AML-193 (cell line): ENCODE measurements at places on chromosomes 11 and 22.

GRCh38 chr11:84260862-84261261, 974.7 kb upstream of the CCDC90B start:
- no peak for DNase-seq

DNA sequence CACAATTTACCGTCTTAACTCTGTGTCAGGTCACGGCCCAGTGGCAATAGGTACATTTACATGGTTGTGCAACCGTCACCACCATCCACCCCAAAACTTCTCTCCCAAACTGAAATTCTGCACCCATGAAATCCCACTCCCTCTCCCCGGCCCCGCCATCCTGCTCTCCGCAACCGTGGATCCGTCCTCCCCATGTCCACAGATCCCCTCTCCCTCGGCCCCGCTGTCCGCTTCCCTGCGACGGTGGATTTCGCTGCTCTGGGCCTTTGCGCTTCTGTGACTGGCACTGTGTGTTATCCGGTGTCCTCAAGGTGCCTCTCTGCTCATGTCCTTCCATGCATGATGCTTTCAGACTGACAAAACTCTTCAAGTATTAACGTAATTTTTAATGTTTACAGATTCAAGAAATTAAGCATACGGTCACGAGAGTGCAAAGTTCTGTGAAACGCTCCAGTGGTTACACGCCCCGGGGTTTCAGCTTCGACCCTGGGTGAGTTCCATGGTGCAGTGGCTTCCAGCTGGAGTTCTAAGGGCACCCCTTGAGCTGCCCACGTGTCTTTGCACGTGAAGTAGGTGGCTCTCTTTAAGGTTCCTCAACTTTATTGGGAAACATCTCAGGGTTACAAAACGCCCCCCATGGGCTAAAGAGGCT, 76.4 kb downstream of the KCNQ1 start:
- DNase-seq, result no peak

DNA sequence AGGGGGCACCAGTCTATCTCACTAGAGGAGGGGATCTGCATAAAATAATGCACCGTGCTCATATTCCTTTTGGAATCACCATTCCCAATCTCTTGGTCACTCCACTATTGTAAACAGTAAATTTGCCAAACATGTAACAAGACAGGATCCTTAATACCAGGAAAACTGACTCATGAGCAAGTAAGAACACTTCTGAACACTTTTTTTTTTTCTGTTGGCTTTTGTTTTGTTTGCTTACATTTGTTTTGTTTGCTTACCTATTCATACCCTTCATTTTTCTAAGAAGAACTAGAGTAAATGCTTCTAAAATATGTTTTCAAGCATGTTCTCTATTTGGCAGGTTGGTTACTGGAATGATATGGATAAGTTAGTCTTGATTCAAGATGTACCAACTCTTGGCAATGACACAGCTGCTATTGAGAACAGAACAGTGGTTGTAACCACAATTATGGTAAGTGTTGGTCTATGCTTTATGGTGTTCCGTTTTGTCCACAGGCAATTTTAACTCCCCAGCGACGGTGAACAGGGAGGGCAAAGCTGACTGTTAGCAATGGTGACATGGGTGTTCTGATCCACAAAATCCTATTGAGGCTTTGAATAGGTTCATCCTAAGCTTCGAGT, 111.8 kb downstream of the MSANTD4 start:
- DNase-seq, result no peak

DNA sequence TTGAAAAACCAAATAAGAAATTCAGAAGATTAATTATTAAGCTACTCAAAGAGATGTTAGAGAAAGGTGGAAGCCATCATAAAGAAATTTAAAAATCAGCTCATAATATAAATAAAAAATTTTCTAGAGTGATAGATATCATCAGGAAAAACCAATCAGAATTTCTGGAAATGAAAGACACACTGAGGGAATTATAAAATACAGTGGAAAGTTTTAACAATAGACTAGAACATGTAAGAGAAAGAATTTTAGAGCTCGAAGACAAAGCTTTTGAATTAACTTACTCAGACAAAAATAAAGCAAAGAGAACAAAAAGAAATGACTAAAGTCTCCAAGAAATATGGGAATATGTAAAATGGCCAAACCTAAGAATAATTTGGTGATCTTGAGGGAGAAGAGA, 1926.9 kb upstream of the RAG2 start:
- DNase-seq, result no peak

DNA sequence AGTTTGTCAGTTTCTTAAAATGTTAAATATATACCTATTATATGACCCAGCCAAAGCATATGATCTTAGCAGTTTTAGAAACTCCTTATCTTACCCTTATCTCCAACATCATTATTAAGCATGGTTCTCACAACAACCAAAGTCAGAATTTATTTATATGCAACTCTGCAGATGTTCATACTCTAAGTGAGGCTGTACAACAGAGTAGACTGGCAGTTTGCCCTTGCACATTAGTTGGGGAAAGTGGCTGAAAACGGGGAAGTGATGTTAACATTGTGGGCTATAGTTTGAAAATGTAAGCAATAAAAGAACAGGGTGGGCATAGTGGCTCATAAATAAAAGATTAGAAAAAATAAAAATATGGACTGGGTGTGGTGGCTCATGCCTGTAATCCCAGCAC, 49.7 kb downstream of the ATG16L2 start:
- peak; percentile 5 for DNase-seq

GRCh38 chr11:118009864-118010737, 23.9 kb downstream of the IL10RA start:
- DNase-seq, result no peak

DNA sequence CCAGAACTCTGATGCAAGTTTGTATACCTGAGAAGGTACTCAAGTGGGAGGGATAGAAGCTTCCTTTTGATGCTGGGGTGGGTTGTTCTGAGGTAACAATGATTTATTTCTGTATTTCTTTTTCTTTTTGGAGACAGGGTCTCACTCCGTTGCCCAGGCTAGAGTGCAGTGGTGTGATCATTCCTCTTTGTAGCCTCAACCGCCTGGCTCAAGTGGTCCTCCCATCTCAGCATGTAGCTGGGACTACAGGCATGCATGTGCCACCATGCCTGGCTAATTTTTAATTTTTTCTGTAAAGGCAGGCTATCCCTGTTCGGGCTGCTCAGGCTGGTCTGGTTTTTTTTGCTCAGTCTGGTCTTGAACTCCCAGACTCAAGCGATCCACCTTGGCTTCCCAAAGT, 7.9 kb downstream of the KDM2A start:
- no peak for DNase-seq

DNA sequence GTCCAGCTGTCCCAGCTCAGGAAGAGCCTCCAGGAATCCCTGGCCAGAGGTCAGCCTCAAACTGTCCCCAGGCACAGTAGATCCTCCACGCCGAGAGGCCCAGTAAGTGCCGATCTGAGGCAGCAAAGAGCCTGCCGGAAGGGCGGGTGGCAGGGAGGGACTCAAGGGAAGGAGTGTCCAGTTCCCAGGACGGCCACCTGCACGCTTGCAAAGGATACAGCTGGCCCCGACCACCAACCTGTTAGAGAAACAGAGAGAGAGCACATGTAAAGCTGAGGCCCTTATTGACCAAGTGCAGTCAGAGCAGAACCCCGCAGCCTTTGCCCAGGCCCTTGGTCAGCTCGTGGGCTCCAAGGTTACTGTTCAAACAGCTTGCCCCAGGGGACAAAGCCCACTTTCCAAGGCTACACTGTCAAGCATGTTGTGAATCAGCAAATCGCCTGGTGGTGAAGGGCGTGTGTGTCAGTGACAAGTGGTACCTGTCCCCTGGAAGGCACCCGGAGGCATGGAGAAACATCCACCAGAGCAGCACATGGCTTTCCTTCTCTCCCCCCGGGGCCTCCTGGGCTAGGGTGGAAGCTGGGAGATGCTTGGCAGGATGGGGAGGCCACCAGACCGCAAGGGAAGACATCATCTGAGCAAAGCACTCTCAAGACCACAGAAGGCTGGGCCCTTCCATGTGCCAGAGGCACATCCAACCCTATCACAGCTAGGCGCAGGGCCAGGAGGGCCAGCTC, 42.6 kb upstream of the COMT start:
- no peak for DNase-seq

GRCh38 chr22:47678636-47679287, 916.3 kb downstream of the TBC1D22A start:
- no peak for DNase-seq

DNA sequence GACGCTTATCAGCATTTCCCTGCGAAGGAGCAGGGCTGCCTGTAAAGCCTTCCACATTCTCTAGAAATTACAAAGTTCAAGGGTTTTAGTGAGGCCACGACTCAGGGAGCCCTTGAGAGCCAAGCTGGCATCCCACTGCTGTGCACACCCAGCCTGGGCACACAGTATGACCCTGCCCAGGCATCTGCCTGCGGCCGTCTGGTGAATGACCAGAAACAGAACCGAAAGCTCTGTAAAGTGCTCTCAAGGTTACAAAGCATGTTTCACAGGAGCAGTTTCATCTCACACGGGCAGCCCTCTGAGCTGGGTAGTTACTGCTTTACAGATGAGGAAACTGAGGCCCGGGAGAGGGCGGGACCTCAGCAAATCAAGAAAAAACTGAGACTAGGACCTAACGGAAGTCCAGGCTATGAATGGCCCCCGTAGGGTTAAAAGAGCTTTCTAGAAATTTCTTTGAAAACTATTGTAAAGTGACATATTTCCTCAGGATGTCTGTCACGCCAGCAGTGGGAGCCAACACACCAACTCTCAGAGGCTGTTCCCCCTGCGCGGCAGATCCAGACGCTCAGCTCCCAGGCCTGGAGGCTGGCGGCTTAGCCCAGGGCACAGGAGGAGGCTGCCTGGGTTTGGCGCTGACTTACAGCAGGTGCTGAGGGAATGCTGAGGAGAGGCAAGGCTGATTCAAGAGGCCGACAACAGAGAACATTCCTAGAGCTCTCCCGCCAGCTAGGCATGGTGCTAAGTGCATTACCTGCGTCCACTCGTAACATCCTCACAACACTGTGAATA, 7.7 kb upstream of the TCF20 start:
- DNase-seq, result no peak

DNA sequence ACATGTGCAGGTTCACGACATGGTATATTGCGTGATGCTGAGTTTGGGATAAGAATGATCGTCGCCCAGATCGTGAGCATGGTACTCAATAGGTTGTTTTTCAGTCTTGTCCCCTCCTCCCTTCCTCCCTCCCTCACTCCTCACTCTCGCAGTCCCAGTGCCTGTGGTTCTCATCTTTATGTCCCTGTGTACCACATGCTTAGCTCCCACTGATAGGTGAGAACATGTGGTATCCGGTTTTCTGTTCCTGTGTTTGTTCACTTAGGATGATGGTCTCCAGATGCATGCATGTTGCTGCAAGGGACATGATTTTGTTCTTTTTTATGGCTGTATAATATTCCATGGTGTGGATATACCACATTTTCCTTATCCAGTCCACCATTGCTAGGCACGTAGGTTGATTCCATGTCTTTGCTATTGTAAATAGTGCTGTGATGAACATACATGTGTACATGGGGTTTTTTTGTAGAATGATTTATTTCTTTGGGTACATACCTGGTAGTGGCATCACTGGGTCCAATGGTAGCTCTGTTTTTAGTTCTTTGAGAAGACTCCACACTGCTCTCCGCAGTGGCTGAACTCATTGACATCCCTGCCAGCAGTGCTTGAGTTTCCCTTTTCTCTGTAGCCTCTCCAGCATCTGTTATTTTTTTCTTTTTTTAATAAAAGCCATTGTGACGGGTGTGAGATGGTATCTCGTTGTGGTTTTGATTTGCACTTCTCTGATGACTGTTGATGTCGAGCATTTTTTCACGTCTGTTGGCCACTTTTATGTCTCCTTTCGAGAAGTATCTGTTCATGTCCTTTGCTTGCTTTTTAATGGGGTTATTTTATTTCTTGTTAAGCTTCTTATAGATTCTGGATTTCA, 16.4 kb downstream of the ZBED4 start:
- no peak for DNase-seq

DNA sequence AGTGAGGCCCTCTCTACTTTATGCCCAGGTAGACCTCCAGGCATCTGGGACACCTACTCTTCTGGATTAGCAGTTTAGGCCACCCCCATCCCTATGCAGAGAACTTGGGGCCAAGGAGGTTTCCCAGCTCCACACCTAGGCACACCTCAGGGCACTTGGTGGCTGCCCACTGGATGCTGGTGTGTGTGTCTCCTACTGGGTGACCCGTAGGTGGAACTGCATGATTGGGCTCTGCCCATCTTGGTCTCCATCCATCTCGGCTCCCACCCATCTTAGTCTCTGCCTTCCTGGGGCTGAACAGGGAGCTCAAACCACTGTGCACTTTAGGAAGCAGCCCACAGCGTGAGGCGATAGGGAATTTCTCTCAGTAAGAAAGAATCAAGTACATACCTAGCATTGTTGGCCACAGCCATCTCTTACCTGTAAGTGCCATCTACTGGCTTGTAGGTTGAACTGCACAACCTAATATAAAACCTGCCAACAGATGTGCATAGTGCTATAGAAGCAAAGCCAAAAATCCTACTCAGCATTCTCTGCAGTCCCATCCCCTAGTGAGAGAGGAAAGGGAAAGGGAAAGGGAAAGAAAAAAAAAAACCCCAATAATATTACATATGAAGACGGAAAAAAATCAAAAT, 61.6 kb upstream of the PTPN5 start:
- peak; percentile 26 for DNase-seq

- no peak for DNase-seq
These were observed 843.2 kb downstream of the KCNA4 start for GRCh38 chr11:29173660-29174062.

GRCh38 chr11:2173150-2173693, 1.6 kb upstream of the TH start:
- no peak for DNase-seq

- no peak for DNase-seq
These were observed 11.5 kb upstream of the NAP1L4 start for GRCh38 chr11:3003396-3004231.

DNA sequence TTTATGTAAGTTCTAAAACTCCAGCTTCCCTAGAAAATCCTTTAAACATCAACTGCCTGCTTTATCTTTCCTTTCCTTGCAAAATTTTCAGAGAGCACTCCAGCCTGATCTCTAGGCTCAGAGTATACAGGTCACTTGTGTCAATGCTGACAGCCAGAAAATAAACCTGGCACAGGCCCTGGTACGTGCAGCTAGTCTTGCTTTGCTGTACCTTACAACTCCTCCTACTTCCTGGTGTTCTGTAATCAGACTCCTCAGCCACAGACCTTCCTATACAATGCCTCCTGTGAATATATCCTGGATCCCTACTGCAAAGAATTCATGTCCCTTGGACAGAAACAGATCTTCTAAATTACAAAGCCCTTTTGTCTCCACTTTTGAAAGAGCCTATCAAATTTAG, 24.2 kb upstream of the TMEM123 start:
- DNase-seq, result peak; percentile 58

DNA sequence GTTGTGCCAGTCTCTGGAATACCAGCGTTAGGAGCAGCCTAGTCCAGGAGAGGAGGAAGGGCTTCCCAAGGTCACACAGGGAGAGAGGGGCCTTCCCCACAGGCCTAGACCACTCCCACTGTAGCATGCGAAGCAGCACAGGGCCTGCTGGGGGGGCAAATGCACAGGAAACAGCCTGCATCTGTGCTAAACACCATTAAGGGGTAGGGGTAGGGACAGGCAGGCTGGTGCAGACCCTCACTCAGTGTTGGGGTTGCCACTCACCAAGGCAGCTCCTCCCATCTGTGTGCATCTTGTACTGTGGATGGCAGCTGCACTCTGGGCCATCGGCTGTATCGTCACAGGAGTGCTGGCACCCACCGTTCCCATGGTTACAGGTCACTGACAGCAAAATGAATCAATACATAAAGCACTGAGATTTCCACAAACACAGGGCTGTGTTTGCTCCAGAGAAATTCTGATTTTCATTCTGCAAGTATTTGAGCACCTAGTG, 24.9 kb downstream of the SCUBE2 start:
- DNase-seq, result no peak

GRCh38 chr22:50695421-50696250, 23.0 kb downstream of the SHANK3 start:
- no peak for DNase-seq
